ENCODE measurements at places on chromosomes 12 and 14.

DNA sequence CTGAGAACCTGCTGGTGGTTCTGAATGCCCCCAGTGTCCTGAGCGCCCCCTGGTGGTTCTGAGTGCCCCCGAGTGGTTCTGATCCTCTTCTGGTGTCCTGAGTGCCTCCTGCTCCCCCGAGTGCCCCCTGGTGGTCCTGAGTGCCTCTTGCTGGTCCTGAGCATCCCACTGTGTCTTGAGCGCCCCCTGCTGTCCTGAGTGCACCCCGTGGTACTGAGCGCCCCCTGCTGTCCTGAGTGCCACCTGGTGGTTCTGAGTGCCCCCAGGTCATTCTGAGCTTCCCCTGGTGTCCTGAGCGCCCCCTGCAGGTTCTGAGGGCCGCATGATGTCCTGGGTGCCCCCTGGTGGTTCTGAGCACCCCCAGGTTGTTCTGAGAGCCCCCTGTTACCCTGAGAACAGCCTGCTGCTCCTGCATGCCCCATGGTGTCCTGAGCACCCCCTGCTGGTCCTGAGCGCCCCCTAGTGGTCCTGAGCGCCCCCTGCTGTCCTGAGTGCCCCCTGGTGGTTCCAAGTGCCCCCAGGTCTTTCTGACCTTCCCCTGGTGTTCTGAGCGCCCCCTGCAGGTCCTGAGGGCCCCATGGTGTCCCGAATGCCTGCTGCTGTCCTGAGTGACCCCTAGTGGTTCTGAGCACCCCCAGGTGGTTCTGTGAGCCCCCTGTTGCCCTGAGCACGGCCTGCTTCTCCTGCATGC lies 1165.4 kb downstream of the TMEM121 start:
- DNase-seq = peak; percentile 11

DNA sequence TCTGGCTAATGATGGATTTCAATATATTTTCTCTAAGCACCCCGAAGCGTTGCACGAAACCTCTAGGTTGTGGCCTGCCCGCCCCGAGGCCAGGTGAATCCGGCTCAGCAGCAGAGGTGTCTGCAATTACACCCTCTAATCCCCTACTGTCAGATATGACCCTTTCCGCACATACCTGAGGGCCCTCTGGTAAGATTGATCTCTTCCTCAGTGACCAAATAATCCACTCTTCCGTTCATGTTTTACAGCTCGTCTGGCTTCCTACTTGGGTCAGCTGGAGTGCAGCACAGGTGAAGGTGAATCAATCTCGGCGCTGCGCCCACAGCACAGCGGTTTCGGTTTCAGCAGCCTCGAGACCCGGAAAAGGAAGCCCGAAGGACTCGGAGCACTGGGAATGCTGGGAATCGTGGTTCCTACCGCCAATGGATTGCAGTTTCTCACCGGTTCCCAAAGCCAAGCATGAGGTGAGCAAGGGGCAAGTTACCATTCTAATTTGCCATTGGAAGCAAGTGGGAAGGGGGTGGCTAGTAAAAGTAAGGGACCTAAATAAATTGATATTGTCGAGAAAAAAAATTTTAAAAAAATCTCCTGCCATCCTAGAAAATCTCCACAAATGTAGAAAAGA lies at the start of gene SYNJ2BP:
SYNJ2BP (minus strand) TSS at position 366 of the 625 bp plus-strand sequence; CDS start at position 239, 127 bp downstream.
- peak; percentile 56 for DNase-seq

- DNase-seq = no peak
Observed at GRCh38 chr14:91906374-91906773, 39.0 kb upstream of the TC2N start.

- no peak for DNase-seq
Observed at GRCh38 chr12:95003921-95004272, 400 bp upstream of the NDUFA12 start.

DNA sequence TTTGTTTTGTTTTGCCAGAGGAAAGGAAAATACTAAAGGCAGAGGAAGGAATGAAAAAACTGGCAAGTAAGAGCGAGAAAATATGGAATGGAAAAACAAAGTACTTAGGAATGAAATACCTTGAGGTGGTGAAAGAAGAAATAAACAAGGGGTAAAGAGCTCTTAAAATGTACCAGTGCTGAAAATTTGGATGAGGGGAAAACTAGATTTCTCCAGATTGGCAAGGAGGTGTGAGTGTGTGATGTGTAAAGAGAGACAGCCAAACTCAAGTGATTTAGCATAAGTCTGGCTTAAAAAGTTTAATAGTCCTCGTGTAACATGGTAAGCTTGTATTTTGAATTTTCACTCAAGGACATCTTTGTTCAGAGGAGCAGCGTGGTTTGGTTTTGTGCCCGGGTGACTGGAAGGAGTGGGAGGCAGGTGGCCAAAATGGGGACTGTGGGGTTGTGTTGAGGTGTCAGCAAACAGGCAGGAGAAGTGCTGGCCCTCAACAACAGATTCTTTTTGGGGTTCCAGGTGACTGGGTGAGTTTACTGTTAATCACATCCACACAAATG lies 102.7 kb downstream of the DACT1 start:
- DNase-seq = no peak

- DNase-seq = no peak
Observed at GRCh38 chr12:80702889-80703805, 4.3 kb upstream of the MYF6 start.

GRCh38 chr12:16062611-16063010 lies 151.5 kb downstream of the DERA start:
- DNase-seq = no peak

GRCh38 chr14:58605465-58605864 lies 32.3 kb upstream of the DACT1 start:
- no peak for DNase-seq

GRCh38 chr12:3294481-3294911 lies 196.5 kb upstream of the PRMT8 start:
- DNase-seq = no peak

GRCh38 chr14:78763746-78764145 lies 593.6 kb downstream of the NRXN3 start:
- DNase-seq = no peak

GRCh38 chr14:49999826-50000379 lies 107.0 kb downstream of the ARF6 start:
- DNase-seq = no peak

GRCh38 chr14:71437870-71438269 lies 494.4 kb upstream of the RGS6 start:
- no peak for DNase-seq

- no peak for DNase-seq
Observed at GRCh38 chr12:89448526-89448925, 76.1 kb downstream of the GALNT4 start.

DNA sequence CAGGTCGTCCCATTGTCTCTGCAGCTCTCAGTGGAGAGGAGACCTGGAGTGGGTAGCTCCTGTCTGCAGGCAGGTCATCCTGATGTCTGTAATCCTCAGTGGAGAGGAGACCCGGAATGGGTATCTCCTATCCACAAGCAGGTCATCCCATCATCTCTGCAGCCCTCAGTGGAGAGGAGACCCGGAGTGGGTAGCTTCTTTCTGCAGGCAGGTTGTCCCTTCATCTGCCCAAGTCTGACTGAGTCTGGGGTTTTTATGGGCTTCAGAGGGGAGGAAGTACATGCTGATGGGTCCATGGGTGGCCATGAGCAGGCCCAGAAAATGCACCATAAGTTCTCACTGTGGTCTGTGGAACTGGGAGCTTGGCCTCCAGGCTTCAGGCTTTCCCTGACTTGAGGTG lies 28.9 kb upstream of the PAPLN start:
- no peak for DNase-seq

GRCh38 chr14:57560681-57561080 lies 67.0 kb upstream of the CCDC198 start:
- DNase-seq = no peak

GRCh38 chr12:110338754-110339153 lies 57.7 kb downstream of the ATP2A2 start:
- no peak for DNase-seq

- DNase-seq = no peak
Observed at GRCh38 chr12:80894179-80894578, 43.6 kb downstream of the LIN7A start.

DNA sequence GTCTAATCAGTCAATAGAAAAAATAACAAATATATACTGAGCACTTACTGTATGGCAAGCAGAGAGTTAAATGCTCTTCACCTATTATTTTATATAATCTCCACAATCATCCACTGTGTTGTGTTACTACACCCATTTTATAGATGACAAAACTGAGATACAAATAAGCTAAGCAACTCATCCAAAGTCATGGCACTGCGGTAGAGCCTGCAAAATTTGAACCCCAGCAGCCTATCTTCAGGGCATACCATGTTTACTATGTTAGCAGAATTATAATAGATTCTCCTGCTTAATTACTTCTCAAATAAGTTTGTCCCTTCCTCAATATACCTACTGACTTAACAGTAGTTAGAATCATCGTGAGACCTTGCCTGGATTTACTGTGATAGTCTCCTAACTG lies 53.6 kb upstream of the PCED1B start:
- no peak for DNase-seq

- no peak for DNase-seq
Observed at GRCh38 chr12:47736877-47737676, 11.8 kb upstream of the ENDOU start.

DNA sequence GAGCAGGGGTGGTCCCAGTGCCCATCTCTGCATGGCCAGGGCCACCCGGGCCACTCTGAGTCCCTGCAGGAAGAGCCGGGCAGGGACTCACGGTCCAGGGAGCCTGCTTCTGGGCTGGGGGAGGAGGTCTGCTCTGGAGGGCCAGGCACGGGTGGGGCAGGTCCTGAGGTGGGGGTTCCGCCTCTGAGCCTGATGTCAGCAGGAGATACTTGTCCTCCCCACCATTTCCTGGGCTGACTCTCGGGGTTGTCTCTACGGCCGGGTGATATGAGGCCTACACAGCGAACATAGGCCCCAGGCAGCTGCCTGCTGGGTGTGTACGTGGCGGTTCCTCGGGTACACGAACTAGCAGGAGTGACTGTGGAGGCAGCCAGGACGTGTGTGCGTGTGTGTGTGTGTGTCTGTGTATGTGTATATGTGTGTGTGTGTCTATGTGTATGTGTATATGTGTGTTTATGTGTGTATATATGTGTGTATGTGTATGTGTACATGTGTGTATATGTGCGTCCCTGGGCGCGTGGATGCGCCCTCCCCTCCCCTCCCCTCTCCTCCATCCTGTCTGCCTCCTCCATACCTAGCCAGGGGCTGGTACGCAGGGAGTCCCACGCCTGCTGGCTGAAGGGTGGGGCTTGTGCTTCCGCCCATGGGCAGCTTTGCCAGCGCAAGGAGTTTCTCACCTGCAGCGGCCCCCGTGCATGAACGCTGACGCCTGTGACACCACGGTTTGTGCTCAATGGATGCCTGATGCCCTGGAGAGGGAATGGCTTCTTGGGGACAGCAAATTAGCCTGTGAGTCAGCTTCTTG lies 30.4 kb upstream of the TRAF3 start:
- no peak for DNase-seq

- no peak for DNase-seq
Observed at GRCh38 chr14:93304771-93305170, 28.1 kb downstream of the BTBD7 start.

GRCh38 chr12:15171012-15171655 lies 50.1 kb downstream of the RERG start:
- no peak for DNase-seq

DNA sequence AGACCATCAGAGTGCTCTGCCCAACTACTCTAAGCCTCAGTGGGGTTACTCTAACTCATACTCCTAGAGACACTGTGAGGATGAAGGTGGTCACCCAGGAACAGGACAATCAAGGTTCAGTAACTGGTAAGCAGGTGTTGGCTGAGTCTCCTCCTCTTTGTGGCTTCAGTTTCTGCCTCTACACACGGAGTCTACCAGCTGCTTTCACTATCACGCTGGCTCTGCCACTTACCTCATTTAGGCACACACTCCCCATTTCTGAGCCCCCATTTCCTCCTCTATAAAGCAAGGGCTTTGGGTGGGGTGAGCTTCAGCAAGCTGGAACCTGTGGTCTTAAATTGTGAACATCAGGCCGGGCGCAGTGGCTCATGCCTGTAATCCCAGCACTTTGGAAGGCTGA lies 7.3 kb upstream of the TCHP start:
- DNase-seq = no peak

GRCh38 chr14:51593397-51593796 lies 58.3 kb upstream of the FRMD6 start:
- no peak for DNase-seq

GRCh38 chr12:121132601-121133481 lies at the start of gene P2RX7:
TSS of gene P2RX7 (plus strand) at chr12:121132876. CDS start at chr12:121132971, 95 bp downstream.
- DNase-seq = peak; percentile 17

DNA sequence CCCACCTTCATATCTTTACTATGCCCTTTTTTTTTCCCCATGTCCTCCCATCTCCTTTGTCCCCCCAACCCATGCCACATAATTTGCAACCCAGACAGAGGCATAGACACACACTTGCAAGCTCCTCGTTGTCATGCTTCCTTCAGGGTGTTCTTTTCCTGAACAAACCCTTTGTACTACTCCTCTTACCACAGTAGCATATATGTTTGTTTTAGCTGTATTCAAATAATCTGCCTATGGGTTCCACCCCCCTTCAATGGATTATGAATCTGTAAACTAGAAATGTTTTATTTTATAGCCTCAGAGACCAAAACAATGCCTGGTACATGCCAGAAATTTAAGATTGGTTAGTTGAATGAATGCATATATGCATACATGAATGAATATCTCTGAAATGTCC lies 307.1 kb upstream of the E2F7 start:
- DNase-seq = no peak

- no peak for DNase-seq
Observed at GRCh38 chr12:11821386-11822080, 172.1 kb downstream of the ETV6 start.

DNA sequence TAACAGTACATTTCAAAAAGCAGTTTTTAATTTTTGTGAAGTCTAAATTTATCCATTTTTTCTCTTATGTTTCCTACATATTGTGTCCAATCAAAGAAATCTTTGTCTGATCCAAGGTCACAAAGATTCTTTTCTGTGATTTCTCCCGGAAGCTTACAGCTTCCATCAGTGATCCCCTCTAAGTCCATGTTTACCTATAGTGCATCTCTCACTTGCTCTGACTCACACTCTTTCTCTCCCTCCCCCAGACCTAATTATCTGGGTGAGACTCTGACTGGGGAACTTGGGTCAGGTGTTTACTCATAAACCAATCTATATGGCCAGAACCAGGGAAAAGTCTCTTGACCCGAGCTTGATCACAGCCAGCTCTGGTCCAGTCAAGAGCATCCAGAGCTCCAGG lies 224.4 kb downstream of the SPTSSA start:
- no peak for DNase-seq

DNA sequence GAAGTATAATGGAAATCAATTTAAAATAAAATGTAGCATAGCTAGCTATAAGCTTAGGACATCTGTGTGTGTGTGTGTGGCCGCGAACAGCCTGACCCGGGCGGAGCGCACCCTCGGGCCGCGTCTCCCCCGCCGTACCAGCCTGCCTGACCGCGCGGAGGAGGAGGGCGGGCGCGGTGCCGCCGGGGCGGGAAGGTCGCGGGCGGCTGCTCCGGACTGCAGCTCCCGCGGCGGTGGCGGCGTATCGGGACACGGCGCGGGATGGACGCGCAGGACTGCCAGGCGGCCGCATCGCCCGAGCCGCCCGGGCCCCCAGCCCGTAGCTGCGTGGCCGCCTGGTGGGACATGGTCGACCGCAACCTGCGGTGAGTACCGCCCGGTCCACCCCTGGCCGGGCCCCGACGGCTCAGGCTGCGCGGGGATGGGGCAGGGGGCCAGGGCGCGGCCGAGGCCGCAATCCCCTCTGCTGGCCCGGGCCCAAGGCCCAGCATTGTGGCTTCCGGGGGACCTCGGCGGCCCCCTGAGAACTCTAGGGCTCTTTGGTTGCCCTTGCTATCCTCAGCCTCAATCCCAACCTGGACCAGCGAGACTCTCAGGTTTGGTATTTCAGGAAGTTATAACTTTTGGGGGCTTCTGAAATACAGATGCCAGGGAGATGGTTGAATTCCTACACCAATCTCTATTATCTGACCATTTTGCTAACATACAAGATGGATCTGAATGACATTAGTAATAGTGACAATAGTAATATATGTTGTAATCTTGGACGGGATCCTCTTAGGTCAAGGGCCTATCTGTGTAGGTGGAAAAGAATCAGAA lies at the start of gene ABHD12B:
ABHD12B (plus strand) TSS at position 140 of the 819 bp plus-strand sequence; CDS start at position 262, 122 bp downstream.
- no peak for DNase-seq
